ENCODE measurements at places on chromosomes 5 and 9.
A peak's percentile ranks its signal among the peaks of the same experiment; 100 is the strongest.

DNA sequence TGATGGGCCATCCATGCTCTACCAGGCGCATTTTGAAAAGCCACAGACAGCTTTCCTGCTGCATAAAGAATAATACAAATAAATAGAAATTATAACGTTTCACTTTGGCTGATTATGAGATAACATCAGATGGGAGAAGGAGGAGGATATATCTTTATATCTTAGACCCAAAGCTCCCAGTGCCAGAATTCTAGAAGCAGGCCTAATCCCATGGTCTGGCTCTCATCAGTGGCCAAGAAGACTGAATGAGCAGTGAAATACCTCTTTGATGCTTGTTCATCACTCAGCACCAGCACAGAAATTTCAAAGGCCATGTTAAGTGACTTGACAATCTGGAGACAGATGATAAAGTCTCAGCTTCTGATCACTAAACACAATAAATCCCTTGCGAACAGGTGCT is 107.6 kb downstream of the PPP2R2B start:
- no peak for DNase-seq

DNA sequence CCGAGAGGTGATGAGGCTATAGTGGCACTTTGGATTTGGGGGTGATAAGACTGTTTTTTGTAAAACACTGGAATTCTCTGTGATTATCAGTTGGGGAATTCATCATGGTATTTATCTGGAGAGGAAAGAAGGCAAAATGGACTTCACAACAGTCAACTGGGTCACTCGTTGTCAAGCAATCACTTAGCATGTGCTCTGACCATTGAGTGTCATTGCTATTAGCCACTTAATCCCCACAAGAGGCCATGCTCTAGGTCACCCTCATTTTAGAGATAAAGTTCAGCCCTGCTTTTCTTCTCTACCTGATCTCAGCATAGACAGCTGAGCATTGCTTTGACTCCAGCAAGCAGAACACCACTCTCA is 160.1 kb upstream of the PITX1 start:
- no peak for DNase-seq

DNA sequence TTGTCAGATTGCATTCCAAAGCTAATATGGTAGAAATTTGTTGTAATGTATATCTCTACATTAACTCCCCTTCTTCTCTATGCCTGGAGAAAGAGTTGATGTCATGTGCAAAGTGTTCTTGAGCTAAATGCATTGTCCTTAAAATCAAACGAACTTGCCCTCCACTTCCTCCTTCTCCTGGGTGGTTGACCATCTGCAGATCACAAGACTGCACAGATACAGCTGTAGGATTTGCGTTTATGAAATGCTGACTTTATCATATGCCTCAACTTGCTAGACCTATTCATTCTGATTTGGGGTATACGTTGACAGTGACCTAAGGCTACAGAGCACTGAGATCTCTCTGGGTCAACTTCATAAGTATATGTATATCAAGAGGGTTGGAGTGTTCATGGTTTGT is 8.3 kb downstream of the TRIM32 start:
- DNase-seq, result peak; percentile 61

GRCh38 chr9:28086881-28087280 is 513.6 kb upstream of the C9orf72 start:
- DNase-seq, result no peak

GRCh38 chr5:123874600-123875201 is 362.7 kb downstream of the CSNK1G3 start:
- no peak for DNase-seq

DNA sequence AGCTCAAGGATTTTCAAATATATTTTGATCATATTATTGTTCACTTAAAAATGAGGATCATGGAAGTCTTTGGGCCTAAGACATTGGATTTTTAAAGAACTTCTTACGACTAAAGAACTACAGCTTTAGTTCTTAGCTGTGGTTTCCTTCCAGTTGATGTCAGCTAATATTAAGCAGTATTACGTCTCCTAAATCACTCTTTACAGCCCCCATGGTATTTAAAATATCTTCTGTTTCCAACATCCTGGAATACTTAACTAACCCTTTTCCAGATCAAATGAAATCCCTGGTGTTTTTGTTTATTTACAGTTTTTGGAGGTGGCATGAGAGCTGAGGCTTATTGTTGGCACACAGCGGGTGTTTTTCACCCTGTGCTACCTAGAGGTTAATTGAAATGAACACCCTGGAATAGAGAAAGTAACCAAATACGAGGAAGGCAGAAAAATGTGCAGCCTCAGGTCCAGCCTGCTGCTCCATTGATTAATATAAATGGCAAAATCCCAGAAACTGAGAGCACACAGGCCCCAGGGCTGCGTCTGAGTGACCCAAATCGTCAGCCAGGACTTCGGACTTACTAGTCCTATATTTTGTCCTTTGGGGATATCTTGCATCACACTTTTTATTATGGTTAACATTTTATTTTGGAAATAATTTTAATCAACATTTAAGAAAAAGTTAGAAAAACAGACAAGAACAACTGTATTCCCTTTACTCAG is 52.3 kb upstream of the ICE1 start:
- no peak for DNase-seq

DNA sequence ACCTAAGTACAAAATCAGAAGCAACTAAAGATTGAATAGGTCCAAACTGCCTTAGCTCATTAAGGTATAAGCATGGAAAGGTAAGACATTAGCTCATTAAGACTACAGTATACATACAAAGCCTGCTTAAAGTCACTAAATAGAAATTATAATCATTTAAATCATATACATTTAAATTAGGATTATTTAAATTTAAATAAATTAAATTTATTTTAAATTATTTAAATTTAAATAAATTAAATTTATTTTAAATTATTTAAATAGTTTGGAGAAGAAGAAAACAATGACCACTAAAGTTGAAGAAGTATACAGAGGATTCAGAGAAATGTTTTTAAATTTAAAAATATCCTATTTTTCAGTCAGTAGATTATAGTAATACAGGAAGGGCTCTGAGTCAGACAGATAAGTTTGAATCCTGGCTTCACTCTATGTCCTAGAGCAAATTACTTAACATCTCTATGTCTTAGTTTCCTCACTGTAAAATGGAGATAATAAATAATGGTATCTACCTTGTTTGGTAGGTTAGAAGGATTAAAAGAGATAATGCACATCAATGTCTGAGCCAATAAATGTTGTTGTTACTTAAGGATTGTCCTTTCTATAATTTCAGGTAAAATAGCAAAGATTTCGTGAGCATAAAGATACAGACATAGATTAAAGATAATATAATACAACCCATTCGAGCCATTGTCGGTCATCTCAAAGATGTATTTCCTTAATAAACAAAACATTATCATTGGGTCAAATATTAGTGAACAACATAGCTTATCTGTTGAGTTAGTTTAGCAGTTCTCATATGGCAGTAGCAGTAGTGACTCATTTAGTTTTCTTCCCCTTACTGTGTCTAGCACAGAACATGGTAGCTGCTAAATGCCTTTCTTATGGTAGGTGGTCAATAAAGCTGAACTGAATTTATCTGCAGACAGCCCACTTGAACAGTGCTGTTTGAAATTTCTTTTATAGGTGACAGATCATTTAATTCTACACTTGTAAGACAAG is 100.6 kb downstream of the KIAA0825 start:
- DNase-seq, result no peak

DNA sequence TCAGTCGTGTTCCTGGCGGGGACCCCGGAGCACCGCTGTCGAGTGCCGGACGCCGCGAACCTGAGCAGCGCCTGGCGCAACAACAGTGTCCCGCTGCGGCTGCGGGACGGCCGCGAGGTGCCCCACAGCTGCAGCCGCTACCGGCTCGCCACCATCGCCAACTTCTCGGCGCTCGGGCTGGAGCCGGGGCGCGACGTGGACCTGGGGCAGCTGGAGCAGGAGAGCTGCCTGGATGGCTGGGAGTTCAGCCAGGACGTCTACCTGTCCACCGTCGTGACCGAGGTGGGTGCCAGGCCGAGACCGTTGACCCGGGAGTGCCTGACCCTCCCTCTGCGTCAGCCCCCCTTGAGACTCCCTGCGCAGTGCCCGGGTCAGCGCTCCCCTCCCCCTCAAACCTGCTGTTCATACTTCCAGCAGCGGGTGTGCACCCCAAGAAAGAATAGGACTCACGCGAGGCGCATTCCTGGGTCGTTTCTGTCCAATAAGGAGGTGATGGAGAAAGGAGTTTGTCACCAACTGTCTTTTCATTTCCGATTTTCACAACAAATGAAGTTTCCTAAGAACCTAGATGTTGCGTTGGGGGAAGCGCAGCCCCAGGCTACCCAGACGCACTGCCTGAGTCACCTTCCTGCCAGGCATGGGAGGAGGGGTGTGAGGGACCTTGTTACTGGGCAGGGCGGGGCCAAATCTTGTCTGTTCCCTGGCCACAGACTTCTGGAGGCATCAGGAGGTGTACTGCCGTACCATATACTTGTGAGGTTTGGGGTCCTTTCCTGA is 722 bp downstream of the SLC22A4 start:
- DNase-seq, result peak; percentile 91

DNA sequence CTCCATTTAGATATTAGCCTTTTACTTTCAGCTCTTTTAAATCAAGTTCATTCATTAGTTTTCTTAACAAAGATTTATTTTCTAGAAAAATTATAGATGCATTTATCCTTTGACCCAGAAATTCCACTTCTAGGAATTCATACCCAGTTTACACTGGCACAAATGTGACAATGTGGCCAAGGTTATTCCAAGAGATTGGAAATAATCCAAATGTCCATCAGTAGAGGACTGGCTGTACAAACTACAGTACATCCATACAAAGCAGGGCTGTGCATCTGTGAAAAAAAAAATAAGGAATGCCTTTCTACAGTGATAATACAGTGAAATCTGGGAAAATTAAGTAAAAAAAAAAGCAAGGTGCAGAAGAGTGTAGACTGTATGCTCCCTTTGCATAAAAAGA is 149.2 kb downstream of the GABBR2 start:
- no peak for DNase-seq

- peak; percentile 32 for DNase-seq
Measured at GRCh38 chr5:72531496-72532190, 24.4 kb upstream of the ZNF366 start.

DNA sequence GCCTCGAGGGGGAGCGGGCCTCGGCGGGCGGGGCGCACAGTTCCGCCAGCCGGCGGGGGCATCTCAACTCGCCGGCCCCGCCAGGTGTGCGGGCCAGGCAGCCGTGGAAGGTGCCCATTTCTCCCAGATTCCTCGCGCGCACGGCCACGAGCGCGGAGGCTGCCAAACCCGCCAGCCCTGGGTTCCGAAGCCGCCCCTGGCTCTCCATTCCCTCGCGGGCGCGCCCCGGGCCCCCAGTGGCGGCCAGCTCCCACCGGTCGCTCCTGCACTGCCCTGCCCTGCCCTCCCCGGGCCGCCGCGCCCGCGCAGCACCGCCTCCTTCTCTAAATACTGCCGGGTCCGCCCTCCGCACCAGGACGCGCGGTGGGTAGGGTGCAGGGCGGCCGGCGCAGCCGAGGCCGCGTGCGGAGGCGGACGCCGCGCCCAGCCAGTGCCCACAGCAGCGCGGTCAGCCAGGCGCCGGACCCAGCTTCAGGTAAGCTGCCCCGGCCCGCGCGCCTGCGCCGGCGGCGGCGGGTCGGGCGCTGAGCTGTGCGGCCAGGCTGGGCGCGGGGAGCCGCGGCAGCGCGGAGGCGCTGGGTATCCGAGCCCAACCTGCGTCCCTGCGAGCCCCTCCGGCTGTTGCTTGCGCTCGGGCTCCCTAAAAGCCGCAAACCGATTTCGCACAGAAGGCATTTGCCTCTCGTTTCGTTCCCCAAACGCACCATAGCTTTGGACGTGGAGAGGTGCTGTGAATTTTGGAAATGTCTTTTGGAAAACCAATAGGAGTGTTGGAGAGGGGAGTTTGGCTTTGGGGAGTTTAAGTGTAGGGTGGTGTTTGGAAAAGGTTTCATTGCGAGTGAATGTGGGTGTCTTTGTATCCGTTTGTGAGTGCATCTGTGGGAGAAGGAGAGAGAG is at the start of gene TMEM171:
TSS of gene TMEM171 (plus strand) at position 354 of the 897 bp plus-strand sequence. CDS start 2,799 bp downstream, outside the sequence.
- DNase-seq, result peak; percentile 57

- DNase-seq, result no peak
Measured at GRCh38 chr9:136015656-136016571, 54.7 kb upstream of the UBAC1 start.

GRCh38 chr9:109448223-109448622 is 49.9 kb downstream of the PTPN3 start:
- no peak for DNase-seq

DNA sequence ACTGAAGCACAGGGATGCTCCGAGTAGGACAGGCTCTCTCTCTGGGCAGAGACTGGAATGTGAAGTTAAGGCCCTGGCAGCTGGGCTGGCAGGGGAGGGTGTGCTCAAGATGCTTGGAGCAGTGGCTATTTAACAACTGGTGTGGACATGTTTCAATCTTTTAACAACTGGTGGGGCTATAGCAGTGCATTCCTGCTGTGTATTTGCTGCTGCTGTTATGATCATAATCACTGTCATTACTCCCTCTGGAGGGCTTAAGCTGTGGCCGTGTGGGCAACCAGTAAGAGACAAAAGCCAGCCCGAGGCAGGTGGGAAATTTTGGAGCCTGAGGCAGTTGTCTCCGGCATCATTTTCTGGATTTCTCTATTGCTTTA is 33.3 kb upstream of the PTGS1 start:
- DNase-seq, result no peak

DNA sequence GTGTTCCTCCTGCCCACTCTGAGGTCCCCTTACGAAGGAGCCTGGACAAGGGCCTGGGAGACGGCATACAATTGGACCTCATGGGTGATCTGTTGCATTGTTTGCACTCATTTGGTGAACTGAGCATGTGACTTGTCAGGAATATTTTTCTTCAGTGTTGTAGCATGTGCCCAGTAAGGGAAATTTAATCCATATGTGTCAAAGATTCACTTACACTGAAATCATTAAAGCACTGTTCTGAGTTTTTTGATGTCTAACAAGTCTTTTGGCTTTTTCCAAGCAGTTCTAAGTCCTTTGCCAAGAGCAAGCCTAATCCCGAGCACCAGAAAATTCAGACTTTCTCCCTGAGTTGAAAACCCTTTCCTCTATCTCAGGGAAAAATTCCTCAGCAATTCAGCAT is 61.6 kb upstream of the RPS23 start:
- DNase-seq, result no peak

DNA sequence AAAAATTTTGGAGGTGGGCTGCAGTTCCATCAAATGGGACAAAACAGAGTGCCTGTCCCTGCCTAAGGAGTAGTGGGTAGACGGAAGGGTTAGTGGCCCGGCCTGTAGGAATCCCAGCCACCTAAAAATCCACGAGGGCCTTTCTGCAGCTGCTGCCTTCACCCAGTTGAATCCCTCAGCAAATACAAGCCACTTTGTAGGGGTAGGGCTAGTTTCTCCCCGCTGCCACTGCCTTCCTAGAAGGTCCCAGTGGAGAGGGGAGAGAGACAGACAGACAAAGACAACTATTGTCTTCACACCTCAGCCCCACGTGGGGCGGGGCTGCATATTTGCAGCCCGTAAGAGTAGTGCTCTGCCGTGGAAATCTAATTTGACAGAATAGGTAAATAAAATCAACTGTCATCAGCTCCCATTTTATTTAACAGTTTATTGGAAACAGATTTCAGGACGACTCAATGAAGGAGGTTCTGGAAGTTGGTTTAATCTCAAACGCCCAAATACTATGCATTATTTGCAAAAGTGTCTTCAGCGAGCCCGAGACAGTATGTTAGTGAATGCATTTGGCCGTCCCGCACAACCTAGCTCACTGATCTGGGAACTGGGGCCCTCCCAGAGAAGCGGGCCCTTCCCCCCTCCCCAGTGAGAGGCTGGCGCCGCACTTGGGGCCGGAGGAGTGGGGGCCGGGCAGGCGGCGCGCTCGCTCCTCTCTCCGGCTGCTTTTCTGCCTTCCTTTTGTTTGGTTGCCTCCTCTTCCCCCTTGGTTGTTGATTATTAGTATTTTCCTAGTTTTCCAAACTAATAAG is 67.6 kb upstream of the TBCA start:
- DNase-seq, result no peak
